Left lung (tissue), 14 donors: ENCODE measurements at places on chromosomes 11 and 22.

DNA sequence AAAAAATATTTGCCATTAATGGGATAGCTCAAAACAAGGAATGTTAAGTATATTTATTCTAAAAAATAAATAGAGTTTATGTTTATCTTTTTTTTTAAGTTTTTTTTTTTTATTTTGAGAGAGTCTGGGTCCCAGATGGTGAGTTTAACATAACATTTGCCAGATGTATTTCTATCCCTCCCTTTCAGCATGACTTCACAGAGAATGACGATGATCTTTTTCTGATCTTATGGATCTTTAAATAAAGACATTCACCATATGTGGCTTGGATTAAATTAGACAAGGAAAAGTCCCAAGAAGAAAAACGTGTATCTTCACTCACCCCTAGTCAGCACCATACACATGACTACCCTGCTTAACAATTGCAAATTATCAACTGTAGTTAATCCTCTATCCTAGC lies 839.8 kb upstream of the CNTN5 start:
- no peak for DNase-seq

GRCh38 chr11:82969811-82970210 lies 68.3 kb downstream of the DDIAS start:
- DNase-seq: no peak

GRCh38 chr11:100203789-100204188 lies 483.3 kb upstream of the ARHGAP42 start:
- no peak for DNase-seq

GRCh38 chr11:124643605-124644425 lies 21.2 kb downstream of the TBRG1 start:
- no peak for DNase-seq

- peak; percentile 62 for DNase-seq
Measured at GRCh38 chr22:23402275-23403151, 177.6 kb downstream of the IGLL1 start.

DNA sequence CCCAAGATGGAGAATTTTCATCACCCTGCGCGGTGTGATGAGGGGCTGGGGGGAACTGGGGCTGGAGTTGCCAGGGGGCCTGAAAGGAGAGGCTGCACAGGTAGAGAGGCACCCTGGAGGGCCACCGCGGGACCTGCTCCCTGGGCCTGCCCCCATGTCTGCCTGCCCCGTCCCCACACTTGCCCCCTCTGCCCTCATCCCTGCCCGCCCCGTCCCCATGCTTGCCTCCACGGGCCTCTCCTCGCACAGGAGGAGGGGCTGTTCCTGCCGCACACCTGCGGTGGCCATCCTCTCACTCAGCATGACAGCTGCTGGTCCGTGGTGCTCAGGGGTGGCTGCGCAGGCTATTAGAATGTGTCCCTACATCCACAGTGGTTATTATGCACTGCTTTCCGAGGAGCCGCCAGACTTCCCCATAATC lies 43.5 kb downstream of the LINC01488 start:
- DNase-seq: no peak

- no peak for DNase-seq
Measured at GRCh38 chr11:123797114-123797513, 9.0 kb downstream of the OR6M1 start.
